ENCODE measurements at places on chromosomes 7 and 10. TPM values are rescaled to one million over a fixed set of nuclear protein-coding genes. Genes with fewer than 3 reads are reported as not detected.

- H3K36me3 ChIP-seq: no peaks in the 10 kb centered on the region
- H3K4me3 ChIP-seq: no peak within 1 kb of the TSS
Observed at GRCh38 chr10:67696029-67696428, at the start of gene CTNNA3. CTNNA3 (minus strand) TSS chr10:67696195.

DNA sequence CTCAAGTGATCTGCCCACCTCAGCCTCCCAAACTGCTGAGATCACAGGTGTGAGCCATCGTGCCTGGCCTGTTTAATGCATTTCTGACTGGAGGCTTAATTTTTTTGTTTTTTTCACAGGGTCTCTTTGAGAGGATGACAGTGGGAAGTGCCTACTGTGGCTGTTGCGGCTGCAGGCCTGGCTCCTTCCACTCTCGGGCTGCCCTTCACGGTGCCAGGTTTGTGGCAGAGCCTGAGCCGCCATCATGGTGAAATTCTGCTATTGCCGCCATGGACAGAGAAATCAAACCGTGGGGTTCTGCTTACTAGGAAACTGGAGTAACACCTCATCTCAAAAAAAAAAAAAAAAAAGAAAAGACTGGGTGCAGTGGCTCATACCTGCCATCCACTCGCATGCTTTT, 142.7 kb downstream of the CAMK1D start:
- peaks cover 89% of the 10 kb centered on the region for H3K27me3 ChIP-seq
- H3K4me3 ChIP-seq: no peak overlapping the region
- no peaks in the 10 kb centered on the region for H3K4me1 ChIP-seq
- H3K27ac ChIP-seq: no peak overlapping the region
- DNase-seq: no peak

Gene FOXI2
- total RNA-seq: not detected

Gene OGDHL
- 1.0 TPM for total RNA-seq

- no peak overlapping the region for H3K27ac ChIP-seq
- H3K4me3 ChIP-seq: no peak overlapping the region
- no peaks in the 10 kb centered on the region for H3K4me1 ChIP-seq
- no peaks in the 10 kb centered on the region for H3K27me3 ChIP-seq
- no peaks in the 10 kb centered on the region for H3K36me3 ChIP-seq
Observed at GRCh38 chr10:101602761-101603398, 14.8 kb downstream of the DPCD start.

Gene CALML3
- not detected for total RNA-seq

DNA sequence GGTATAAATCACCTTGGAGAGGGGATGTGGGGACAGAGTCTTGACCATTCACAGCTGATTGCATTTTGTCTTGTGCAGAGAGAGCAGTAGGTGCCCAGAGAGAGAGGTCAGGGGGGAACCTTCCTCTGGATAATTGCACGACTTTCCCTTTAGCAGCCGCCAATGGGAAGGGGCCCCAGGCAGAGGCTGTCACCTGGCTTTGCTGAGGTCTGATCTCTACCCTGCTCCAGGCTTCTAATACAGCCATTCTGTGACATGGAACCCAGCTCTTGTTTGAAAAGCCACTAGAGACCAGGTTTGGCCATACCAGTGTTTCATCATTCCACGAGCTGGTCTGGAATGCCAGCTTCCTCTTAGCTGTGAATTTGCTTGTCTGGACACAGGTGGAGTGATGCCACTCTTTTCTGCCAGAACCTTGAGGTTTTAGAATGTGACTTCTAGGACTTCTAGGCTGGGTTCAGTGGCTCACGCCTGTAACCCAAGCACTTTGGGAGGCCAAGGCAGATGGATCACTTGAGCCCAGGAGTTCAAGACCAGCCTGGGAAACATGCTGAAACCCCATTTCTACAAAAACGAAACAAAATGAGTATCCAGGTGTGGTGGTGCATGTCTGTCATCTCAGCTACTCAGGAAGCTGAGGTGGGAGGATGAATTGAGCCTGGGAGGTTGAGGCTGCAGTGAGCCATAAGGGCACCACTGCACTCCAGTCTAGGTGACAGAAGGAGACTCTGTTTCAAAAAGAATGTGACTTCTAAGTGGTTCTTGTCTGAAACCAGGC, 159.9 kb downstream of the CAMK1D start:
- H3K36me3 ChIP-seq: no peaks in the 10 kb centered on the region
- H3K27ac ChIP-seq: no peak overlapping the region
- DNase-seq: no peak
- H3K4me3 ChIP-seq: no peak overlapping the region
- H3K27me3 ChIP-seq: peaks cover 83% of the 10 kb centered on the region

Gene FGFBP3
- total RNA-seq: 1.9 TPM

GRCh38 chr7:27112955-27113949, 10.8 kb upstream of the HOXA2 start:
- no peaks in the 10 kb centered on the region for H3K27me3 ChIP-seq
- H3K4me3 ChIP-seq: peak overlapping the region; percentile 78
- peak; percentile 67 for DNase-seq
- peak overlapping the region; percentile 71 for H3K27ac ChIP-seq
- peaks cover 47% of the 10 kb centered on the region for H3K36me3 ChIP-seq

Gene DLG5
- total RNA-seq: 51.0 TPM

- no peaks in the 10 kb centered on the region for H3K4me1 ChIP-seq
- H3K27me3 ChIP-seq: peaks cover 39% of the 10 kb centered on the region
- DNase-seq: no peak
- H3K27ac ChIP-seq: no peak overlapping the region
Observed at GRCh38 chr7:142248-142941, 50.0 kb upstream of the FAM20C start.

Gene GOLGA7B
- 1.0 TPM for total RNA-seq

Gene COL17A1
- total RNA-seq: 0.73 TPM

Gene INMT
- total RNA-seq: not detected

DNA sequence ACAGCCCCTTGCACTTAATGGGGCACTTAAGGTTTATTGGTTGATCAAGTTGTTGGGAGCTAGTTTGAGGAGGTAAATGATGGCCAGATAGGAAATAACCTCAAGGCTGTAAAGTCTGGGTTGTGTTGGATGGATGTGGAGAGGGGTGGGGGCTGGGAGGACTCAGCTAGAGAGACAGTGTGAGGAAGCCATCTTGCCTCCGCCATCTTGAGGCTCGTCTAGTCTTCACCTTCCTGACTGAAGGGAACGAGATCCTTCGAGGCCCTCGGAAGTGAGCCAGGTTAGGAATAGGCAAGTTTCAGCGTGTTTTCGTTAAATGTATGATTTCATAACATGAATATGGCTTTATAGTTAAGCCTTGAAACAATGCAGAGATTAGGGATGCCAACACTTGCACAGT, 5.5 kb downstream of the GALNT17 start:
- H3K27me3 ChIP-seq: no peaks in the 10 kb centered on the region
- no peak overlapping the region for H3K27ac ChIP-seq
- H3K4me1 ChIP-seq: no peaks in the 10 kb centered on the region
- no peak for DNase-seq
- H3K36me3 ChIP-seq: no peaks in the 10 kb centered on the region
- H3K4me3 ChIP-seq: no peak overlapping the region

GRCh38 chr7:91295576-91295975, 31.3 kb downstream of the FZD1 start:
- no peaks in the 10 kb centered on the region for H3K36me3 ChIP-seq
- DNase-seq: no peak
- H3K4me3 ChIP-seq: no peak overlapping the region
- peaks cover 18% of the 10 kb centered on the region for H3K4me1 ChIP-seq

Gene NPC1L1
- total RNA-seq: 46.0 TPM

Gene NUTM2D
- 2.4 TPM for total RNA-seq

- H3K4me1 ChIP-seq: no peaks in the 10 kb centered on the region
- DNase-seq: no peak
- H3K27ac ChIP-seq: no peak overlapping the region
- H3K36me3 ChIP-seq: peaks cover 6% of the 10 kb centered on the region
Observed at GRCh38 chr10:129552119-129552518, 85.1 kb downstream of the MGMT start.

Gene FAM200A
- 3.9 TPM for total RNA-seq

Gene FAM25G
- not detected for total RNA-seq

DNA sequence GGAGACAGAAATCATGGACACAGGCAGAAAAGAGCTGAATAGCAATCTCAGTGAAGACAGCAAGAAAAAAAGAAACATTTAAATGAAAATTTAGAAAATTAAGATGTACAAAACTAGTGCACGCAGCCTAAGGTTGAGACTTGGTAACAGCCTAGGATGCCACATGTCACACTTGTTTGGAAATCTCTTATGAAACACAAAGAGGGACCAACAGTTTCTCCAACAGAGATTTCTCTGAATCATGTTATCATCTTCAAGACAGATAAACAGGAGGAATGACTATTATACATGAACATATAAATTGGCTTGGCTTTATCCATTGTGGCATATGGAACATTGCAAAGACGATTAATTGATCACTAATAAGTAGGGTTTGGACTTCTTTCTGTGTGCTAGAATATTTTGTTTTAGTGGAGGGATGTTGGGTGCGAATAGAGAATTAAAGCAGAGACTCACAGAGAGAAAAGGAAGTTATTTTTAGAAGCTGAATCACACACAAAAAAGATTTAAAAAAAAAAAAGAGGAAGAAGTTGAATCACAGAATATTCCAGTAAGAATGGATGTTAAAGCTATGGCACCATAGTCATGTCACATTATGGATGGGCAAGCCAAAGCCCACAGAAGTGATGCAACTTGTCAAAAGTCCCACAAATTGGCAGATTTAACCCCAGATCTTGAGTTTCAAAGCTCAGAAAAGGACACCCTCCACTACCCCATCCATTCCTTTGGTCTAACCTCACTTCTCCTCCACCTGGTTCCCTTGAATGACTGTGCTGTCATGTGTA, 91.6 kb downstream of the MYOF start:
- H3K36me3 ChIP-seq: peaks cover 85% of the 10 kb centered on the region
- DNase-seq: no peak
- peak overlapping the region; percentile 60 for H3K27ac ChIP-seq
- no peak overlapping the region for H3K4me3 ChIP-seq

Gene STAG3
- 1.2 TPM for total RNA-seq

DNA sequence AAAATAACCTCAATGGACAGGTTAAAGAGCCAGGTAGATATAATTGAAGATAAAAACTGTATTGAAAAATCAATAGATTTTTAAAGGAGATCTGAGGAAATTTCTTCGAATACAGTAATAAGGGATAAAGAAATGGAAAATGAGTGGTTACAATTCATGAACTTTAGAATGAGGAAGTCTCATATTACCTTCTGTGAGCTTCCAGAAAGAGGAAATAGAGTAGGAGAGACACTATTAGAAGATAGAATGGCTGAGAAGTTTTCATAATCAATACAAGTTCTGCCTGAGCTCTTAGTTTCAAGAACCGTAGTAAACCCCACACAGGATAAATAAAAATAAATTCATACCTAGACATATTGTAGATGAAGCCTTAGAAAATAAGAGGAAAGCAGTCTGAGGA, 11.5 kb downstream of the SDK1 start:
- H3K36me3 ChIP-seq: no peaks in the 10 kb centered on the region
- H3K4me3 ChIP-seq: no peak overlapping the region
- H3K27me3 ChIP-seq: no peaks in the 10 kb centered on the region

- no peak overlapping the region for H3K27ac ChIP-seq
- peaks cover 30% of the 10 kb centered on the region for H3K4me1 ChIP-seq
- no peaks in the 10 kb centered on the region for H3K36me3 ChIP-seq
- no peaks in the 10 kb centered on the region for H3K27me3 ChIP-seq
Observed at GRCh38 chr7:30303312-30304039, 19.1 kb downstream of the ZNRF2 start.

GRCh38 chr7:144720710-144721109, 115.1 kb downstream of the TPK1 start:
- H3K27ac ChIP-seq: no peak overlapping the region
- no peaks in the 10 kb centered on the region for H3K4me1 ChIP-seq
- DNase-seq: no peak
- H3K4me3 ChIP-seq: no peak overlapping the region
- no peaks in the 10 kb centered on the region for H3K27me3 ChIP-seq

GRCh38 chr7:91999631-92000565, 59.2 kb downstream of the AKAP9 start:
- DNase-seq: no peak
- H3K27ac ChIP-seq: no peak overlapping the region
- no peaks in the 10 kb centered on the region for H3K4me1 ChIP-seq
- no peak overlapping the region for H3K4me3 ChIP-seq
- H3K27me3 ChIP-seq: no peaks in the 10 kb centered on the region

- H3K4me3 ChIP-seq: no peak overlapping the region
- no peaks in the 10 kb centered on the region for H3K27me3 ChIP-seq
- peak; percentile 35 for DNase-seq
- peak overlapping the region; percentile 25 for H3K27ac ChIP-seq
Observed at GRCh38 chr7:17690030-17690429, 250.3 kb downstream of the SNX13 start.

- H3K27ac ChIP-seq: no peak overlapping the region
- no peaks in the 10 kb centered on the region for H3K27me3 ChIP-seq
- no peak overlapping the region for H3K4me3 ChIP-seq
- peaks cover 14% of the 10 kb centered on the region for H3K36me3 ChIP-seq
- DNase-seq: no peak
Observed at GRCh38 chr10:119135513-119135881, 30.0 kb downstream of the SFXN4 start.

- peak within 1 kb of the TSS; percentile 46 for H3K4me3 ChIP-seq
- peak; percentile 49 for DNase-seq
- H3K36me3 ChIP-seq: peaks cover 25% of the 10 kb centered on the region
- H3K27ac ChIP-seq: no peak within 1 kb of the TSS
Observed at GRCh38 chr10:99329304-99329553, at the start of gene CNNM1. CNNM1 (plus strand) TSS chr10:99329356; CDS start chr10:99329388, 32 bp downstream.

Gene LOXL4
- 2.6 TPM for total RNA-seq
